Bronchial epithelial cell (primary cell): ENCODE measurements at places on chromosomes 7 and 10. TPM values are rescaled to one million over a fixed set of nuclear protein-coding genes. Genes with fewer than 3 reads are reported as not detected.

- DNase-seq: no peak
These were observed 13.9 kb upstream of the AHCYL2 start for GRCh38 chr7:129210989-129211312.

DNA sequence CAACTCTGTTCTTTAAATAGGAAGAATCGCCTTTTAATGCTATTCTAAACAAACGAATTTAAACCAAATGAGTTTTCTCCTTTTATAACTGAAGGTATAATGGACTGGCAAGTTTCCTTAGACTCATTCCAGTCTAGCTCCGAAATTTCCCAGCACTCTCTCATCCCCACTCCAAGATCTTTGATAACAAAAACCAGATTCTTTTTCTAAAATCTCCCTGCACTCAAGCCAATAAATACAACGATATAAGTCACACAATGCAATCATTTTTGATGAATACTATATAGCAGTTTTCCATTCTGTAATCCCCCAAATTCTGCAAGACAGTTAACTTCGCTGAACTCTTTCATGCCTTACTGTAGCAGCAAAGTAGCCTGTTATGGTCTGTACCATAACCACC lies 1.9 kb downstream of the OGA start:
- no peak for DNase-seq

- DNase-seq: peak; percentile 54
These were observed 27.1 kb upstream of the SOSTDC1 start for GRCh38 chr7:16492513-16493062.

DNA sequence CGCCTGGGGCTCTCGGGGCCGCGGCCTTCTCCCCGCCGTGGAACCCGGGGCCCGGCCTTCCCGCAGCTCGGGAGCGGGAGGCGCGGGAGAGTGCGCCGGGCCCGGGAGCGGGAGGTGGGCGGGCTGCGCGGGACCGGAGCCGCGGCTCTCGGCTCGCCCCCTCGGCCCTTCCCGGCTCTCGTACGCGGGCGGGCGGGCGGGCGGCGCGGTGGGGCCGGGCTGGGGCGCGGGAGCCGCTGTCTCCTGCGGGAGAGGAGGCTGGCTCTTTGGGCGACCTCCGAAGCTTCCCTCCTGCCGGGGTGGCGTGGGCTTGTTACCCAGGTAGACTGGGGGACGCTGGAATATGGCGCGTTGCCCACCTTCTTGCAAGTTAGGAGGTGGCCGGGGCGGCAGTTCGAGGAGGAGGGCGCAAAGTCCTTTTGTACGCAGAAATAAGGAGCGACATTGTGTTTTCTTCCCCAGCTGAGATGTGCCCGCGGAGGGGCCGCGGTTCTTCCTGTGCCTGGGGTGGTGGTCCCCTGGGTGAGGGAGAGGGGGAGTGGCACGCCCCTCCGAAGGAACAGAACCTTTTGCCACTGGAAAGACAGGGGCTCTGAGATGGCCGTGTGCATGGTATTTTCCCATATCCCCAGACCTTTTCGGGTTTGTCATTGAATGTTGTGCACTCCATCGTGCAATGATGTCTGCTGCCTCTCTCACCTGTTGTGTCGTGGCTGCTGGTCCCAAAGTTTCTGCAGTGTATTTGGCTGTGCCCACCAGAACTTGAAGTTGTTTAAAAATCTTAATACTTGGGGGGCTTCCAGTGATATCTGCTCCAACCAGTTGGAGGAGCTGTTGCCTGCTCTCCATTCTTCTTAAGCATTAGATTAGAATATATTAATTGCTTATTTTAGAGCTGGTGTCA lies 844 bp downstream of the NRF1 start:
- peak; percentile 50 for DNase-seq

DNA sequence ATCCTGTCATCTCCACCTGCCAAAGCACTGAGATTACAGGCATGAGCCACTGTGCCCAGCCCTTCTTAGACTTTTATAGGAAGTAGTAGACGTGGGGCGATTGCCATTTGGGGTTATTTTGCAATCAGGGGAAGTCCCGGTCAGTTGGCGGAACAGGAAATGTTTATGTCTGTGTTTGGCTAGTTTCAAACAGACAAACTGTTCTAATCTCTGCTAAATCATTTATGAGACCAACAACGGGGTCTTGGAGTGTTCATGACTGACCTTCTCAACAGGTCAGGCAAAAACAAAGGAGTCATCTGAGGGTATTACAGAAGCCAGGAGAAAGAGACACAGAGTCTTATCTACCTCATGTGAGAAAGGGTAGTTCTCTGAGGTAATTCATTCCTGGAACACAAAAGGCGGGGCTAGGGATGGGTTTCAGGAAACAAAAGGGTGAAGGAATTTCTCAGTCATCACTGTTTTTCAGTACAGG lies 6.6 kb upstream of the TPK1 start:
- peak; percentile 83 for DNase-seq

DNA sequence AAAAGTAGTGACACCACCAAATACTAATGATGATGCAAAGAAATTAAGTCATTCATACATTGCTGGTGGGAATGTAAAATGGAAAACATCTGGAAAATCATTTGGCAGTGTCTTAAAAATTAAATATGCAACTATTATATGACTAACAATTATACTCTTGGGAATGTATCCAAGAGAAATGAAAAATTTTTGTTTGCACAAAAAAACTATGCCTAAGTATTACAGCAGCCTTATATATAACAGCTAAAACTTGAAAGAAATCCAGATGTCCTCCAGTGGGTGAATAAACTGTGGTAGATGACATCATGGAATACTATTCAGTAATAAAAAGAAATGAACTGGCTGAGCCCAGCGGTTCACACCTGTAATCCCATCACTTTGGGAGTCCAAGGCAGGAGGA lies 132.0 kb downstream of the NEBL start:
- DNase-seq: no peak

DNA sequence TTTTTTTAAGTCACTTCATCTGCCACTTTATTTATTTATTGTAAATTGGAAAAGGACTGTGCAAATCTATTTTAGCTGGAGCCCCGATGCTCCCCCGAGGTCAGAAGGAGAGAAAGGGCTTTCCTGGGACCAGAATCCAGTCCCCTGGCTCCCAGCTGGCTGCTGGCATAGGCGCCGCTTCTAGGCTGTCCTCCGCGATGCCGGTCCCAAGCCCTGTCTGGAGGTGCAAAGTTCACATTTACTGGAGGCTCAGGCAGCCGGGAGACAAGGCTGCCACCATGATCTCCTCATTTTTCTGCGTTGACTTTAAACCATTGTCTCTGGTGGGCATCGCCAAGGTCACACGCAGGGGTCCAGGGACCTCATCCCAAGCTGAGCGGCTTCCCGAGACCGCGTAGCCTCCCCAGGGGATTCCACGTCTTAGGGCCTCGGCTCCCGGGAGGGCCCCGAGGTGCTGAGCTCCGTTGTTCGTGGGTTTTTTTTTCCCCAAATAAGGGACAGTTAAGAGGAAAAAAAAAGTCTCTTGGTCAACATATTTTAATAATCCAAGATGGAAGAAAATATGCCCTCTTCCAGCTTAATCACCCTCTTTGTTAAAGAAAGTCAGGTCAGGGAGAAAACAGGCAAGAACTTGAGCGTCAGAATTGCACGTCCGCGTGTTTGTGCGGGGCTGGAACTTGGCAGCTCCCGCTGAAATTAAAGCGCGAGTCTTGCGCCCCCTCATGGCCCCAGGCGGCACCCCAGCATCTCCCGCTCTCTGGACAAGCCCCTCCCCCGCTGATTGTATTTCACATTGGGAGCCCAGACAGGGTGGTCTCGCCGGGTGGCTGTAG lies 11.9 kb downstream of the RGR start:
- DNase-seq: peak; percentile 26

- no peak for DNase-seq
These were observed 57.9 kb upstream of the EXOC6 start for GRCh38 chr10:92790440-92790839.

DNA sequence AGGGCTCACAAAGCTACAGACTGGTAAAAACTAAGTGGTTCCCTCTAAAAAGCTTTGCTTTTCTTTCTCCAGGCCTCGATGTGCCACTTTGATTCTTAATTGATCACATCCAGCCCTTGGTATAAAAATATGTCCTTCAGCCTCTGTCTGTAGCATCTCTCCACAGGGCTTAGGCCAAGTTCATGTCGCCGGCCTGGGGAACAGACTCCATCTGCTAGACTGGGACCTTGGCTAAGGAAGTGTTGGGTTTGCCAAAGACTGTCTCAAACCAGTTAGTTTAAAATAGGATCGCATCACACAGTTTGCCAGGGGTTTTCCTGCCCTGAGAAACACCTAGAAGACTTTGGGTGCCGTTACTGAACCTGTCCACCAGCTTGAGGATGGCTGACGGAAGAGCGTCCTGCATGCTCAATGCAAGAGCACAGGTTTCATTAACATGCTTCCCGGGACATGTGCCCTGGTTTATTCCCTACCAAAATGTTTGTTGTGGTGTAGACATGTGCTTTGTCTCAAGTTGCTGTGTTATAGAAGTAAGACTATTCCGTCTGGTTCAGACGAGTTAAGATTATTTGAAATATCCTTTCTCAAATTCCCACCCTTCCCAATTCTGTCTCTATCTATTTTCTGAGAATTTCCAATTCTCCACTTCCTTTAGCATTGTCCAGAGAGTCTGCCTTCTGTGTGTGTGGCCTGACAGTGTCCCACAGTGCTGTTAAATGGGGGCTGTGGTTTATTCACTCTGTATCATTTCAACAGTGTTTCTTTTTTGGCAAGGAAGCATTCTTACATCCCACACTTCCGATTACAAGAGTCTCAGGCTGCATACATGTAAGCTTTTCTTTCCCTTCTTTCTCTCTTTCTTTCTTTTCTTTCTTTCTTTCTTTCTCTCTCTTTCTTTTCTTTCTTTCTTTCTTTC lies 334.7 kb downstream of the INHBA start:
- DNase-seq: no peak

- no peak for DNase-seq
These were observed 65.7 kb upstream of the CARD11 start for GRCh38 chr7:3109311-3109915.

DNA sequence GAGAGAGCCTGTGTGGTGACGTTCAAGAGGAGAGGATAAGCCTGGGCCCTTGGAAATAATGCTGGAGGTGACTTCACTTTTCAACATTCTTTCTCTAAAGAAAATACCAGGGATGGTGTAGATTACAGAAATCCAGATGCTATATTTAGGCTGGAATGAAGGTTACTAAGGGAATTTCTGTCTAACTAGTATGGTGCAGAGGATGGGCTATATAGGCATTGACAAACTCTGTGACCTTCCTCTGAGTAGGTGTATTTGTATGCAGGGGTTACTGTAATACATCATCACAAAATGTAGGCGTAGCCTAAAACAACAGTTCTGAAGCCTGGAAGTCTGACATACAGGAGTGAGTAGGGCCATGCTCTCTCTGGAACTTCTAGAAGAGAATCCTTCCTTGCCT lies 155.3 kb upstream of the INHBA start:
- no peak for DNase-seq

GRCh38 chr7:107711301-107711700 lies 32.6 kb upstream of the CBLL1 start:
- DNase-seq: peak; percentile 4

DNA sequence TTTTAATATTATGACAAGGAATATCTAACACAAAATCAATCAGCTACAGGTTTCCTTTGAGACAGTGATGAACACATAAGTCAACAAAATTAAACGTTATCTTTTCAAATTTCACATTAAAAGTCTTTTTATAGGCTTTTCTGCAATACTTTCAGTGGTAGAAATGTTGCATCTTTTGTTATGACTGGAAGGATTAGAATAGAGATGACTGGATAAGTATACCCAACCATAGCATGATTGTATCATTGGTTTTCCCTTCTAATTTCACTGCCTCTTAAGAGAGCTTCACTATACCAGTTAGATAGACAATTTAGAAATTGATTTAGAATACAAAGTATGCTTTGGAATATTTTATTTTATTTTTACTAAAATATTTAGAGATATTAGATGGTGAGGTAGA lies 273.9 kb downstream of the PHF14 start:
- no peak for DNase-seq

- no peak for DNase-seq
These were observed 24.8 kb downstream of the STK32C start for GRCh38 chr10:132282667-132283603.

DNA sequence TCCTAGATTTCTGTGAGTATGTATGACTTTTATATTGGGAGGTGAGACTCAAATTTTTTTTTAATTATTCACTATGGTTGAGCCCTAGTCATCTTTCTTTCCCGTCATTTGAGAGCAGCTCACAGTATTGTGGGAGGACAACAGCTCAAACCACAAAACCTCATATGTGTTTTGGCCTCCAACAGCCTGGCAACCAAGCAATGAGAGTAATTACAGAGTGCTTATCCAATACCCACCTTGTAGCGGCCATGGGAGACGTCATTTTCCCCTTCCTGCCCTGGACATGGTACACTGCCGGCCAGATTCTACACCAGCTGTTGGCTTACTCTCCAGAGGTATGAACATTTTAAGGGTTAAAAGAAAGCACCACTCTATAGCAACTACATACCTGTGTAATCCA lies 49.1 kb downstream of the DOCK4 start:
- DNase-seq: peak; percentile 88

DNA sequence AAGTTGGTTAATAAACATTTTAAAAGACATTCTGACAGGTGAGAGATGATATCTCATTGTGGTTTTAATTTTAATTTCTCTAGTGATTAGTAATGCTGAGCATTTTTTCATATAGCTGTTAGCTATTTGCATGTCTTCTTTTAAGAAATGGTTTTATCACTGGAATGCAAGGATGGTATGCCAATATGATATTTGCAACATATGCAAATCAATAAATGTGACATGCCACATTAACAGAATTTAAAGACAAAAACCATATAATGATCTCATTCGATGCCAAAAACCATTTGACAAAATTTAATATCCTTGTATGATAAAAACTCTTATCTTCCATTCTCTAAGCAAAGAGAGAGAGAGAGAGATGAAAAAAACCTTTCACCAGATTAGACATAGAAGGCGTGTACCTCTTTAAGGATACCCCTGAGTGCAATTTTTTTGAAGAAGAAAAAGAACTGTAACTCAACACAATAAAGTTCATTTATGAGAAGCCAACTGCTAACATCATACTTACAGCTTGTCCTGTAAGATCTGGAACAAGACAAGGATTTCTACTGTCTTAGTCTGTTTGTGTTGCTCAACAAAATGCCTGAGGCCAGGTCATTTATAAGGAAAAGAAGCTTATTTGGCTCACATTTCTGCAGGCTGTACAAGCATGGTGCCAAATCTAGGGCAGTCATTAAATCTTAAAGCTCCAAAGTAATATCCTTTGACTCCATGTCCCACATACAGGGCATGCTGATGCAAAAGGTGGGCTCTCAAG lies 39.7 kb upstream of the ZMYND11 start:
- no peak for DNase-seq

The NYAP1 gene
- total RNA-seq: under 0.01 and 0.64 TPM in 2 replicates

The RPEL1 gene
- under 0.01 and 0.13 TPM in 2 replicates for total RNA-seq

The TLL2 gene
- 0.26 TPM in 2 replicates for total RNA-seq

The NXPH1 gene
- not detected in 2 replicates for total RNA-seq

The TMEM273 gene
- total RNA-seq: not detected in 2 replicates

The WNT16 gene
- not detected in 2 replicates for total RNA-seq

The WIPF3 gene
- under 0.01 TPM in 2 replicates for total RNA-seq

The PON1 gene
- not detected in 2 replicates for total RNA-seq

The GPR141 gene
- 0.13 and 0.26 TPM in 2 replicates for total RNA-seq
